Amniotic stem cell (primary cell): ENCODE measurements at places on chromosomes 3 and 15.

- no peak for DNase-seq
Measured at GRCh38 chr3:107414325-107414964, 37.2 kb downstream of the CCDC54 start.

- no peak for DNase-seq
Measured at GRCh38 chr3:34264337-34265041, 466.1 kb downstream of the PDCD6IP start.

GRCh38 chr3:9175421-9175820, 74.0 kb downstream of the SRGAP3 start:
- no peak for DNase-seq

DNA sequence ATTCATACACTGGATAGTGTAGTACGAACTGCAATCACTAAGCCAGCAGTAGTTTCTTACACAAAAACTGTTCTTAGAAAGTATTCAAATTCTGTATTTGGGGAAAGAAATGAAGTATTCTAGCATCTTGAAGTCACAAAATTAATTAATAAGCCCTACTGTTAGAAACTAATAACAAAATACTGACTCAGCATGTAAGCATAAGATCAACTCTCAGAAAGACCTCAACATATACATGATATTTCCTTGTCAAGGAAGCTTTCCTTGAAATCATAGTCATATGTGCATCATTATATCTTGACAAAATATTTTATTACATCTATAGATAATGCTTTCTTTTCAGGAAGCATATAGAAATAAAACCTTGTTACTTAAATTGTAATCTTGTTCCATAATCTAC, 115.5 kb upstream of the GOLGA6L6 start:
- DNase-seq, result no peak
